Globus pallidus (tissue), 1 donor: ENCODE measurements at places on chromosomes 2 and 18.

- no peak for DNase-seq
Observed at GRCh38 chr2:220051716-220052115, 424.3 kb downstream of the SLC4A3 start.

GRCh38 chr2:80073134-80073561, 231.4 kb downstream of the LRRTM1 start:
- DNase-seq: peak; percentile 65

- no peak for DNase-seq
Observed at GRCh38 chr2:239264838-239265651, 135.8 kb downstream of the HDAC4 start.

DNA sequence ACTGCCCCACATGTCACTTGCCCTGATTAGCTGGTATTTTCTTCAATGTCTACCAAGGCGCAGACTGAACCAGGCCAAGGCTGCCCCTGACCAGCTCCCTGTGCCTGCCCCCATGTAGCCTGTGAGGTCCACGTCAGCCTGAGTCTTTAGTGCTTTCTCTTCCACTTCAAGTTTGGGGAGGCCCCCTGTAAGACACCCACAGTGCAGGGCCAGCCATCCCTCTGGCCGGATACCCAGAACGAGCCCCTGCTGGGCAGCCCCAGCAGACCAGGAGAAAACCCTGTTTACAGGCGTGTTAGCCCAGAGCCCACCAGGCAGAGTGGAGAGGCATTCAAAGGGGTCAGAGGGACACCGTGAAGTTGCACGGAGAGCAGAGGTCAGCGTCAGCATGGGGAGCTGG, 92.4 kb downstream of the TFCP2L1 start:
- no peak for DNase-seq

DNA sequence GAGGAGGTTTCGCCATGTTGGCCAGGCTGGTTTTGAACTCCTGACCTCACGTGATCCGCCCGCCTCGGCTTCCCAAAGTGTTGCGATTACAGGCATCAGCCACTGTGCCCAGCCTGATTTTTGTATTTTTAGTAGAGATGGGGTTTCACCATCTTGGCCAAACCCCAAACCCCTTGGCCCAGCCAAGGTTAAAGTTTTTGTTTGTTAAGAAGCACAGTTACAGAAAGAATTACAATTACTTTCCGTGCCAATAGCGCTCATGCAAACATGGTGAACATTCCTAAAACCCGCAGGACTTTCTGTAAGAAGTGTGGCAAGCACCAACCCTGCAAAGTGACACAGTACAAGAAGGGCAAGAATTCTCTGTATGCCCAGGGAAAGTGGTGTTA, 26.1 kb downstream of the ITSN2 start:
- no peak for DNase-seq

- DNase-seq: no peak
Observed at GRCh38 chr18:46325895-46326294, 221.7 kb downstream of the HAUS1 start.

- DNase-seq: no peak
Observed at GRCh38 chr18:36481201-36481657, 183.7 kb downstream of the FHOD3 start.

GRCh38 chr18:79545255-79545654, 134.3 kb upstream of the CTDP1 start:
- no peak for DNase-seq
